ENCODE measurements at places on chromosomes 1 and 21. TPM values are rescaled to one million over a fixed set of nuclear protein-coding genes. Genes with fewer than 3 reads are reported as not detected.

The OR10J1 gene
- not detected for polyA plus RNA-seq

DNA sequence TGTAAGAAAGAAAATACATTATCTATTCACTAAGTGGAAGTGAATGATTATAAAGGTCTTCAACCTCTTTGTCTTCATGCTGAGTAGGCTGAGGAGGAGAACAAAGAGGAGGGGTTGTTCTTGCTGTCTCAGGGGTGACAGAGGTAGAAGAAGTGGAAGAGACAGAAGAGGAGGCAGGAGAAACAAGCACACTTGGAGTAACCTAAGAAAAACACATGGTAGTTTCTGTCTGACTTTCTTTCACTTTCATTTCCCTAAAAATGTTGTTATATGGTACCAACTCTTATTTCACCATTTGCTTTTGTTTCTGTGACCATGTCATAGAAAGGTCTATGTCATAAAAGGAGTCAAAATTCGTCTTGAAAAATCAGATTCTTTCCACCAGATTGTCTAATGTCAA is 696.6 kb upstream of the BRINP3 start:
- DNase-seq: peak; percentile 32

The CNIH3 gene
- polyA plus RNA-seq: 2.1 TPM

- no peak for DNase-seq
Measured at GRCh38 chr1:19720973-19721372, 56.3 kb downstream of the HTR6 start.

GRCh38 chr1:14841951-14842350 is 243.5 kb downstream of the KAZN start:
- no peak for DNase-seq

DNA sequence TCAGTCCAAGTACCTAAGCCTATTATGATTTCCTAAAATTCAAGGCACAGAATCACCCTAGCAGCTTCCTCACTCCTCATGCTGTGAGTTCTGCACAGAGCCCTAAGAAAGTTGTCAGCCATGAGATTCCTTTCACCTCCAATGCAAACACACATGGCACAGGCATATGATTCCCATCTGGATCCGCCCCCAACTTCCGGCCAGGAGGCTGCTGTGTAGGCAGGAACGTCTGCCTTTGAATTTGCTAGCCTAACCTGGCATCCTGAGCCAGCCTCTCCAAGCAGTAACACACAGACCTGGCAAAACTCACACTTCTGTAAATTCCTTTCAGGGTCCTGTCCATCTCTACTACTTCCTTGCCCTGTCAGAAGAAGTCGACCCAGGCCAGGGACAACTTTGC is 521.1 kb upstream of the BEND5 start:
- DNase-seq: no peak

DNA sequence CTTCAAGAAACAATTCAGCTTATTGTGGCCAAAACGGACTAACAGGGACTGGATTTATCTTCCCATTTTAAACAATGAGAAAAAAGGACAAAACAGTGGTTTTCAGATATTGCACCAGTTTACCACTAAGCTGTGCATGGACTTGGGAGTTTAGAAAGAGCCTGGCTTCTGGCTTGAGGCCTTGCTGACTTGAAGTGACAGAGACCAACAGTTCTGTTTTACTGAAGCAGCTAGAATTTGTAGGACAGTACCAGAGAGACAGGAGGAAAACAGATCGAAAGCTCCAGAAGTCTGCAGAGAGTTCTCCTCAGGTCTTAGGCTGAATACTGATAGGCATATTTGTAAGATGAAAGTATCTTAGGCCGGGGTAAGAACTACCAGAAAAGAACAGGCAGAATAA is 20.5 kb downstream of the FCRL4 start:
- no peak for DNase-seq

GRCh38 chr1:116900471-116901365 is 9.0 kb upstream of the PTGFRN start:
- DNase-seq: no peak

- peak; percentile 76 for DNase-seq
Measured at GRCh38 chr1:32240140-32240951, 6.7 kb upstream of the FAM167B start.

The LRRC38 gene
- 0.22 TPM for polyA plus RNA-seq

Data from large intestine (tissue), 12 donors.